ENCODE measurements at places on chromosomes 2 and 18. TPM values are rescaled to one million over a fixed set of nuclear protein-coding genes. Genes with fewer than 3 reads are reported as not detected.

- no peak for DNase-seq
Observed at GRCh38 chr2:210269148-210269547, 43.9 kb upstream of the ACADL start.

RMND5A gene
- total RNA-seq: 114 TPM

PHLPP1 gene
- total RNA-seq: 5.9 TPM

SLC30A3 gene
- total RNA-seq: 9.4 TPM

DNA sequence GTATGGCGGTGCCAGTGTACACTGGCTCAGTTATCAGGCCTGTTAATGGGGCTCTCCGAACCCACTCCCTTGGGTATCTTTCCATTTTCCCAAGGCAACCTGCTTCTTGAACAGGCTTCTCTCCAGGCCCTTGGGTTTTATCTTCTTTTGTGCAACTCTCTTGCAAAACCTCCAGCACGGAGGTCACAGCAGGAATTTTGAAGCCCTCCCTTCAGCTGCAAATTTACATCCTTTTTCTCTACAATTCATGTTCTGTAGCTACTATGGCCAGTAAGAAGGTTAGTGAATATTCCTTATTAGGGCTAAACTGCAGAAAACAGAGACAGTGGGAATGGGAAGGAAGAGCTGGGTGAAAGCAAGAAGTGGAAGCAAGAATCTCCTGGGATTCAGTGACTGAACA, 10.4 kb upstream of the NPAS2 start:
- DNase-seq: no peak

DNA sequence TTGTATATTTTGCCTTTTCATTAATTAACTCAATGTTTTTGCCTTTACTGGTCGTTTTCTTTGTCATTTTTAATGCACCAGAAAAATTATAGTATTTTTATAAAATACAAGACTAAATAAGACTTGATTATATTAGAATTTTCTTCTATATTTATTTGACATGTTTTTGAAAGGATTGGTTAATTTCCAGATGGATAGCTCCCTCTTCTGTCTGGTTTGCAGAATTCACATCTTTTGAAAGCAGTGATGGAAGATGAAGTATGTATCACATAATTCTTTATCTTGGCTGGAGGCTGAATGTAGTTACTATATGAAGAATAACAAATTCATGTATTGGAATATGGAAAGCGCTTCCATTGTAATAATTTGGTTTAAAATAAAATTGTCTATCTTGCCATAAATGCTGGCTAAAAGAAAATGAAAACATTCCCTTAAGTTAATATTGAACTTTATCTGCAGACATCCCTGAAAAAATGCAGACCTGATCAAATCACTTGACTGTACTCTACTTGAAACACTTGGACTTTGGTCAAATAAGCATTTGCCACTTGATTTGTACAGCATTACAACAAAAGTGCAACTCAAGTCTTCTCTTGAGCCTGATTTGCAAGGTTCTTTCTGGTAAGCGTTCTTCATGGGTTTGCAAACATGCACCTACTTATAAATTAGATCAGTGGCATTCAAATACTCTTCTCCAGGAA, 86.3 kb upstream of the EFEMP1 start:
- no peak for DNase-seq

GRCh38 chr2:30038419-30038818, 108.4 kb upstream of the YPEL5 start:
- no peak for DNase-seq

LRP2 gene
- 2.0 TPM for total RNA-seq

DNA sequence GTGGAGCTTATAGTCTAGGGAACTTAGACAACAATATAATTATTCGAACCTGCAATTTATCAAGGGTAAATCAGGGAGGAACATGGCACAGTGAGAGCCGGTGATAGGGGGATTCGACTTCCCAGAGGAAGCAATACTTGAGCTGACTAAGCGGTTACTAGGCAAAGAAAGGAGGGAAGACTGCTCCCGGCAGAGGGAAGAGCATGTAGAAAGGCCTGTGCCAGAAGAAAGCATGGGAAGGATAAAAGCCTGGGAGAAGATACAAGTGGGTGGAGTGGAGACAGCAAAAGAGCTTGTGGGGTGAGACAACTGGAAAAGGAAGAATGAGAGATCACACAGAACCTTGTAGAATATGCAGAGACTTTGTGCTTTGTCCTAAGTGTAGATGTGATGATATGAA, 93.3 kb downstream of the MARCHF4 start:
- DNase-seq: no peak

RGPD3 gene
- total RNA-seq: not detected

DTNB gene
- total RNA-seq: 5.9 TPM

DNA sequence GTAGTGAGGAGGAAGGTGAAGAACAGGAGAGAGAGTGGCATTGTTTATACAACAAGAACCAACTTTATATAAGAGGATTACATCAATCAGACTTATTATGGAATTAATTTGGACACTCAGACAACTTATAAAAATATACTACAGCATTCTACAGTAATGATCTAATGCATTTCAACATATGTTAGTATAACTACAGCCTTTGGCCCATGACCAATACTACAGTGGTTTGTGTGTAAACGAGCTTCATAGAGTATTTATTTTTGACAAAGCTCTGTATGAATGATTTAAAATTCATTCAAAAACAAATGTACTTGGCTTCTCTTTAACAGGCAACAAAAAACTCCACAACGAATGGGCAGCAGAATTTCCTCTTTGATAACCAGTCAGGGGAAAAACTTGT, 72.8 kb downstream of the ZNF521 start:
- DNase-seq: no peak

DNA sequence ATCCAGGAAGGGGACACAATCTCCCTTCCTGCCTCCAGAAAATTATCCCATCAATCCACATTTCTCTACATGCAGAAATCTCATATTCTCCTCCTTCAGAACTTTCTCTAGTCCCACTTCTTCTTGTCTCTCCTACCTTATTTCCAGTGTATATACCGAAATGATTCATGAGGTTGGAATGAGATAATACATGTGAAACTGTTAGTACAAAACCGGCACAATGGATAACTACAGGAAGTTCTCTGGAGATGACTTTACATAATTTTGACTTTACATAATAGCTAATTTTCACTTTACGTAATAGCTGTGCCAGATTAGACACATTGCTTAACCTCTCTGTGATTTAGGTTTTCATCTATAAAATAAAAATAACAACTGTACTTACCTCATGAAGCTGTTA, 801.3 kb downstream of the ERBB4 start:
- DNase-seq: no peak

PAX8 gene
- total RNA-seq: 0.30 TPM

GRCh38 chr2:240322991-240323390, 112.5 kb upstream of the GPC1 start:
- DNase-seq: no peak

DNA sequence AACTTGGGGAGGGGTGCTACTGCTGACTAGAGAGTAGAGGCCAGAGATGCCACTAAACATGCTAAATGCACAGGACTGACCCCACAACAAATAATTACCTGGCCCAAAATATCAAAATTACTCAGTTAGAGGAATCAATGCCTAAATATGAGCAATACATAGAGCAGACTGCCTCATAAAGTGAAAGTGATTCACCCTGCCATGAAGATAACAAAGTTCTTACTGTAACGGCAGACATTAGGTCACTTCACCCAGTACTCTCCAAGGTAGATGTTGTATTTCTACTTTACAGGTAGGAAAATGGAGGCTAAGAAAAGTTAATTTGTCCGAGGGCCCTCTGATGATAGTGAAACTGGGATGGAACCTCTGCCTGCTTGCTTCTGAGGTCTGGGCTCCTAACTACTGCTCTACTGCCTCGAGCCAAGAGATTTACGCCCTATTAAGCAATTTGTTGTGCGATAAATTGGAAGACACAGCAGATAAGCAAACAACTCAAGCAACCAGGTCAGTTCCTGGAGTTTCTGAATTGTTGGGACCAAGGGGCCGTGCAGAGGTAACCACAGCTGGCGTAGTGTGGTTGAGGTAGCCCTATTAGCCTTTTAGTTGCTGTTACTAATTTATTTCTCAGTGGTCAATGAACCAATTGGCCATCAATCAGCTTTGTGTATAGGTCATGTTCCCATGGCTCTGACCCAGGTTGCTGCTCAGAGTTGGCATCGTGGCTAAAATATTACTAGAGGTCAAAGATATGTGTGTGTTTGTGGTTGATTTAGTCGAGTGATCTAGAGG, 4.8 kb downstream of the DHRS9 start:
- no peak for DNase-seq

DNA sequence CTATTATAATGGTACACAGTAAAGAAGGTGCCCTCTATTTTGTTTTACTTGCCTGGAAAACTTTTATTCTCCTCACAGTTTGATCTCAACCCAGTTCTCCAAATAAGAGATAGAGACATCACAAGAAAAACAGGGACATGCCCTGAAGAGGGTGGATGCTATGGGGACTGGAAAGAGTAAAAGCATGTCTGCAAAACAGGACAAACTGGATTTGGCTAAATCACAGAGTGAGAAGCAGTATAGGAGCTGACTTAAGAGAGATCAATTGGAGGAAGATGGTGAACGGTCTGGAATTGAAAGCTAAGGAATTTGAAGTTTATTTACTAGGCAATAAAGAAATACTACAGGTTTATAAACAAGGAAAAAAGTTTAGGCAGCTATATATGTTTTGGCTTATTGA, 33.0 kb downstream of the SP140L start:
- no peak for DNase-seq

GRCh38 chr2:24827321-24828237, 34.4 kb downstream of the CENPO start:
- peak; percentile 80 for DNase-seq

- DNase-seq: peak; percentile 84
Observed at GRCh38 chr2:7097353-7097895, 180.2 kb downstream of the RNF144A start.

DNA sequence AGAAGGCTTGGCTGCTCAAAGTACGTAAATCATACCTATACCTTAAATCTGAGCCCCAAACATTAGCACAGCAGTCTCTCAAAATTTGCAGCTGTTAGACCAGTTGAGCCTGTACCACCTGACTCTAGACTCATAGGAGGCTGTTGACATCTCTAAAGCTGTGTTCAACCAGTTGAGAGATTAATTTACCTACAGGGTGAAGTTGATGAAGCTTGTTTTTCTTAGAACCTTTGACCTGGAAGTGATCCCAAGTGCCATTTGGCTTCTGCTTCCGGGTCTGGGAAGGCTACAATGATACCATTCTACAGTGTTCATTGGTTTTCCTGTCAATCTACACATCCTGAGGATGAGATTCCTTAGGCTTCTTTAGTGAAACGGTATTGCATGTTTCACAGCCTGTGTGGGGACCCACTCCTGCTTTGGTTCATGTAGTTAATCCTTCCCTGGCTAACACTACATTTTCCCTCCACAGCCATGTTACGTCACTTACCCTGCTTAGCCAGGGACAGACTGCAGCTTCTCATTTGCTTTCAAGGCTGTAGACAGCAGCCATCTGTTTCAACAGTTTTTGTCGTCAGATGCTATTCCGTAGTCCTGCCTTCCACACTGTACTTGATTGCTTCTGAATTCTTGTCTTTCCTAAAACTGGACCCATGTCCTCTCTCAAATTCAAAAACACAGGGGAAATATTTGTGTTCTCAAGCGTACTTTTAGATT, 4.7 kb upstream of the IL1RL2 start:
- no peak for DNase-seq

- DNase-seq: no peak
Observed at GRCh38 chr2:236402033-236402790, 138.0 kb upstream of the ASB18 start.

DNA sequence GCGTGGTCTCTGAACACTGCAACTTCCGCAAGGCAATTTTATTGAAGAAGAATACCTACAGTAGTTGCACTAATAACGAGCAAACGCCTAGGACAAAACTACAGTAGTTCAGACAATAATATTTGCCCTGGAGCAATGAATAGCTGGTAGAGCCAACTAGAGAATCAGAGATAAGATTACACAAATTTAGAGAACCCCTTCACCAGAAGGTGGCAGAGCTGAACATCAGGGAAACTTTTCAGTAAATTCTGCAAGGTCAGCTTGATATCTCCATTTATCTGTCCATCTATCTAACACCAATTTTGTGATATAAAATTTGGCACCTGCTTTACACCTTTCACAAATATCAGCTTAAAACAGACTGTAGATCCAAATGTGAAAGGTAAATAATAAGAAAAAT, 43.8 kb downstream of the CDH19 start:
- no peak for DNase-seq

GRCh38 chr2:219744600-219744999, 117.2 kb downstream of the SLC4A3 start:
- DNase-seq: no peak

DNA sequence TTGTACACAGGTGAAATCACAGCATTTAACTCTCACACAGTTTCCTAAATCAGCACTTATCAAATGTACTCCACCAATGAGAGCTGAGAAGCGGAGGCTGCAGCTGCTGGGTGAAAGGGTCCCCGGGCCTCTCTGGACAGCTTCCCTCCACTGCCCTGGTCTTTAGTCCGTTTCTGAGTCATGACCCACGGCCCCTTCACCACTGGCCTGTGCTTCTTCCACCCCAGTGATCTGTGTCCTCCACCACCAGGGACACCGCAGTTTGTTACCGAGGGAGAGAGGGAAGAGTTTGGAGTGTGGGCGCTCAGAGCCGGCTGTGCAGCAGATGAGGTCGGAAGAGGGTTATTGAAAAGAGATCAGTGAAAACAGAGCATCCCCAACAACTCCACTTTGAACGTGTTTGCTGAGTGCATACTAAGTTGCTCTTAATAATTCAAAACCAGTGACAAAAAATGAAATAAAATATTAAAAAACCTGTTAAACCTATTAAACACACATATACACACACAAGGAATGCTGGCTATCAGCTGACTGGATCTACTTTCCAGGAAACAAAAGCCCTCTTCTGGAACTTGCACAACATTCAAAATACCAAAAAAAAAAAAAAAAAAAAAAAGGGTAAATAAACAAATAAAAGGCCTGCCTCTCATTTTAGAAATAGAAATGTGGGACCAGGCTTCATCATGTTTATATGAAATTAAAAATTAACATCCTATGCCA, 54.1 kb downstream of the PXDN start:
- no peak for DNase-seq

OSBPL6 gene
- 4.6 TPM for total RNA-seq

GRCh38 chr18:26809346-26809745, 56.2 kb downstream of the AQP4 start:
- no peak for DNase-seq

CD302 gene
- 19.9 TPM for total RNA-seq

DNA sequence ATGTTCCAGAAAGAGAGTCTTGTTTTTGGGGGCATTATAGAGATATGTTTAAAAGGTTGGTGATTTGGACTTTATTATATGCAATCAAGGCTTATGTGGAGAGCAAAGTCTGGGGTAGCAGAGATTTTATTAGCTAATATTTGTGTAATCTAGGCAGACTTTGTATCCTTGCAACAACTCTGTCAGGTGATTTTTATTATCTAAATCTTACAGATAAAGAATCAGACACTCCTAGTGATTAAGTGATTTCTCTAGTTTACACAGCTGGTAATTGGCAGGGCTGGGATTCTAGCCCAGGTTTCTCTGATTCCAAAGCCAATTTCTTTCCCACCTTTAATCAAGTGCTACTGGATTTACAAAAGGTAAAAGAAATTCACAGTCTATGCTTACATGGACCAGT, 33.3 kb upstream of the NCK2 start:
- DNase-seq: no peak

GRCh38 chr2:226190479-226191252, 609.0 kb downstream of the IRS1 start:
- DNase-seq: no peak

All from left ventricle myocardium superior (tissue), 1 donor.